ENCODE measurements at places on chromosomes 5 and 9. TPM values are rescaled to one million over a fixed set of nuclear protein-coding genes. Genes with fewer than 3 reads are reported as not detected.

DNA sequence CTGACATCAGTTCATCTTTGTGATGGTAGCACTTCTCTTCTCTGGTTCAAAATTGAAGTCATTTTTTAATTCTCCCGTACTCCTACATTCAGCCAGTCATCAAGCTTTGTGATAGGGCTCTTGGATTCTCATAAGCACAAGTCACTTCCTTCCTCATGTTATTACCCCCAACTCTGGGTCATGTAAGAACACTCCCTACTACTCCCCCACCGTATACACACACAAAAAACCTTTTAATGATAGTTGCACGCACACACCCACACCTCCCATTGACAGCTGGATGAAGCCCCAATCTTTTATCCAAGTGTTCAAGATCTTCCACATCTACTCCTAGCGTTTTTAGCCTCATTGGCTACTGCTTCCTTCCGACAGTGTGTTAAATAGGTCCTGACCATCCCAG, 16.8 kb downstream of the KDM3B start:
- no peak for DNase-seq

ACOT12 gene
- total RNA-seq, result not detected

DNA sequence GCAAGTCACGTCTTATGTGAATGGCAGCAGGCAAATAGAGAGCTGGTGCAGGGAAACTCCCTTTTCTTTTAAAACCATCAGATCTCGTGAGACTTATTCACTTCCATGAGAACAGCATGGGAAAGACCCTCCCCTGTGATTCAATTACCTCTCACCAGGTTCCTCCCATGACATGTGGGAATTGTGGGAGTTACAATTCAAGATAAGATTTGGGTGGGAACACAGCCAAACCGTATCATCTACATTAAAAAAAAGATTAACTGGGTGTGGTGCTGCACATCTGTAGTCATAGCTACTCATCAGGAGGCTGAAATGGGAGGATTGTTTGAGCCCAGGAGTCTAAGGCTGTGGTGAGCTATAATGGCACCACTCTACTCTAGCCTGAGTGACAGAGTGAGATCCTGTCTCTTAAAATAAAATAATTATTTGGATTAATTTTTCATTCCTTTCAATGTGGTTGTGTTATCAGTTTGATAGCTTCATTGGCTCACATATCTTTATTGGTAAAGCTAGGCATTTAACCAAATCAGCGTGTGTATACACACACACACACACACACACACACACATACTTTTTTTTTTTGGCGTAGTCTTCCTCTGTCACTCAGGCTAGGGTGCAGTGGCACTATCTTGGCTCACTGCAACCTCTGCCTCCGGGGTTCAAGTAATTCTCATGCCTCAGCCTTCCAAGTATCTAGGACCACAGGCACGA, 21.8 kb downstream of the DENND4C start:
- DNase-seq, result no peak

DNA sequence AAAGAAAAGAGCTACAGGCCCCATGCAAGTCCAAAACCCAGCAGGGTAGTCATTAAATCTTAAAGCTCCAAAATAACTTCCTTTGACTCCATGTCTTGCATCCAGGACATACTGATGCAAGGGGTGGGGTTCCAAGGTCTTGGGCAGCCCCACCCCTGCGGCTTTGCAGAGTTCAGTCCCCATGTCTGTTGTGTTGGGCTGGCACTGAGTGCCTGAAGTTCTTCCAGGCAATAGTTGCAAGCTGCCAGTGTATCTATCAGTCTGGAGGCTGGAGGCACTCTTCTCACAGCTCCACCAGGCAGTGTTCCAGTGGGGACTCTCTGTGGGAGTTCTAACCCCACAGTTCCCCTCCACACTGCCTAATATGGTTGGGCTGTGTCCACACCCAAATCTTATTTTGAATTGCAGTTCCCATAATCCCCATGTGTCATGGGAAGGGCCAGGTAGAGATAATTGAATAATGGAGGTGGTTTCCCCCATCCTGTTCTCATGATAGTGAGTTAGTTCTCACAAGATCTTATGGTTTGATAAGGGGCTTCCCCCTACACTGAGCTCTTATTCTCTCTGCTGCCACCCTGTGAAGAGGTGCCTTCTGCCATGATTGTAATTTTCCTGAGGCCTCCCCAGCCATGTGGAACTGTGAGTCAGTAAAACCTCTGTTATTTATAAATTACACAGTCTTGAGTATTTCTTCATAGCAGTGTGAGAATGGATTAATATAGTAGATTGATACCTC, 237.5 kb upstream of the ADRA1B start:
- DNase-seq, result peak; percentile 45

GRCh38 chr5:167867281-167867680, 424.2 kb upstream of the WWC1 start:
- DNase-seq, result no peak
